NCI-H2107 (cell line): ENCODE measurements at places on chromosomes 3 and 15.

- no peak for DNase-seq
These were observed 15.5 kb upstream of the NCEH1 start for GRCh38 chr3:172726380-172726779.

DNA sequence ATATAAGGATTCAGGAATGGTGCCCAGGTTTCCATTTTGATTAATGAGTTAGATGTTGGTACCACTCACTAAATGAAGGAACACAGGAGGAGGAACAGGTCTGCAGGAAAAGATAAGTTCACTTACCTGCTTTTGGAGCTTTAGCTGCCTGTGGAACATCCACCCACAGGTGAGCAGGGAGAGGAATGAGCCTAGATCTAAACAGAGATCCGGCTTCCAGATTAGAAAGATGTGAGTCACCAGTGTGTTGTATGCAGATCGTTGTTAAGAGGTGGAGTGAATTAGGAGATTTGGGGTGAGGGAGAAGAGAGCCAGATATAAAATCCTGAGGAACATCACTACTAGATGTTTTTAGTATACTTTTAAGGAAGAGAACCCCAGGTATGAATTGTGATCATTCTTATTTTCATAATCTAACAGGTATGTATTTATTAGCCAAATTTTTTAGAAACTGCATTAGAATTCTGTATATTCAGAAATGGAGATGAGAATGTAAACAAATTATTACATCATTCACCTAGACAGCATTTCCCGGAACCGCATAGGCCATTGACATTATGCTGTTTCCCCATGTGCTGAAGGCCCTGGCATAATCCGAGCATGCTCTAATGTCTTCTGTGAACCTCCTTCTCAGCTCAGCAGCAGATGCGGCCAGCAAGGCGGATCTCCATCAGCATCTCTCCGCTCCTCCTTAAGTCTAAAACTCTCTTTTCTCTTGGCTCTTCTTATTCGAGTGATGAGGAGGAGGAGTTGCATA is 118.2 kb downstream of the KLHL25 start:
- no peak for DNase-seq

GRCh38 chr3:22988566-22988965 is 214.6 kb upstream of the UBE2E2 start:
- DNase-seq, result no peak

GRCh38 chr3:129040579-129041300 is 19.8 kb upstream of the GP9 start:
- no peak for DNase-seq

GRCh38 chr3:159910991-159911663 is 77.5 kb upstream of the IL12A start:
- DNase-seq, result no peak
